ENCODE measurements at places on chromosomes 6 and 20. TPM values are rescaled to one million over a fixed set of nuclear protein-coding genes. Genes with fewer than 3 reads are reported as not detected.

The BEND3 gene
- total RNA-seq = 0.83 TPM

The DLL1 gene
- total RNA-seq = 3.7 TPM

The SIGLEC1 gene
- 13.1 TPM for total RNA-seq

DNA sequence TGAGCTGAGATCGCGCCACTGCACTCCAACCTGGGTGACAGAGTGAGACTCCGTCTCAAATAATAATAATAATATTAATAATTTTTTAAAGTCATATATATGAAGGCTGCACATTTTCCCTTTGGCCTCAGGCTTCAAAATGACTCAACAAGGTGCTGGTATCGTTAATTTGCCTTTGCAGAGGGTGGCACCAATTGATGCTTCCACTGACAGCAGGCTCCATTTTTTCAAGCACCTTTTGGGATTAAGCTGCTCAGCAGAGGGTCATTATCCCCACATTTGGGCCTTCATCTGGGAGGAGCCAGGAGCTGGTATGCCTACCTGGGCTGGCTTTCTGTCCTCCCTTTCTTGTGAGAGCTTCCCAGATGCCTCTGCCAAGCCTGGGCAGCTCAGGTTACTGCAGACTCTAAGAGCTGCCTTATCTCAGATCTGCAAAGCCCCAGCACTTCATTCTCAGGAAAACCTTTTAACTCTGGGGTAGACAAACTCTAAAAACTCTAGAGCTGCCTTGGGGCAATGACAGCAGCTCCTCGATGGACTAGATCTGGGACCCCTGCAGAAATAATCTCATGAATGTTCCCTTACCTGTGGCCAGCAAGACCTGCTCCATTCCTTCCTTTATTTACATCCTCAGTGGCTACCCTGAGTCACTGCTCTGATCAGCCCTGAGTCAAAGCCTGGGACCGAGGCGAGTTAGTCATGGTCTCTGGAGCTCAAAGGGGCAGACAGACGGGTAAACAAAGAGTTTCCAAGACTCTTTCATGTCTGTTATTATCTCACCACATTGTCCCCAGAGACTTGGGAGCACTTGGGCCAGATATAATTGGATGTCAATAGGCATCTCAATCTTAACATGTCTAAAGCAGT, 80.0 kb upstream of the EYA2 start:
- no peak for DNase-seq
- H3K4me1 ChIP-seq = peaks cover 6% of the 10 kb centered on the region
- H3K4me3 ChIP-seq = no peak overlapping the region
- H3K27me3 ChIP-seq = peaks cover 10% of the 10 kb centered on the region
- no peaks in the 10 kb centered on the region for H3K36me3 ChIP-seq

- no peaks in the 10 kb centered on the region for H3K27me3 ChIP-seq
- H3K27ac ChIP-seq = no peak overlapping the region
- no peak for DNase-seq
- no peak overlapping the region for H3K4me3 ChIP-seq
- H3K4me1 ChIP-seq = no peaks in the 10 kb centered on the region
Observed at GRCh38 chr20:24580855-24581254, 111.4 kb downstream of the SYNDIG1 start.

- H3K27ac ChIP-seq = no peak overlapping the region
- H3K4me3 ChIP-seq = no peak overlapping the region
- H3K27me3 ChIP-seq = no peaks in the 10 kb centered on the region
- no peaks in the 10 kb centered on the region for H3K4me1 ChIP-seq
- DNase-seq = no peak
Observed at GRCh38 chr6:8131265-8131897, 29.0 kb upstream of the EEF1E1 start.

GRCh38 chr6:31776485-31776988, 591 bp downstream of the VWA7 start:
- DNase-seq = no peak
- H3K27me3 ChIP-seq = no peaks in the 10 kb centered on the region
- peak overlapping the region; percentile 9 for H3K4me3 ChIP-seq
- peaks cover 34% of the 10 kb centered on the region for H3K36me3 ChIP-seq
- H3K27ac ChIP-seq = peak overlapping the region; percentile 28

DNA sequence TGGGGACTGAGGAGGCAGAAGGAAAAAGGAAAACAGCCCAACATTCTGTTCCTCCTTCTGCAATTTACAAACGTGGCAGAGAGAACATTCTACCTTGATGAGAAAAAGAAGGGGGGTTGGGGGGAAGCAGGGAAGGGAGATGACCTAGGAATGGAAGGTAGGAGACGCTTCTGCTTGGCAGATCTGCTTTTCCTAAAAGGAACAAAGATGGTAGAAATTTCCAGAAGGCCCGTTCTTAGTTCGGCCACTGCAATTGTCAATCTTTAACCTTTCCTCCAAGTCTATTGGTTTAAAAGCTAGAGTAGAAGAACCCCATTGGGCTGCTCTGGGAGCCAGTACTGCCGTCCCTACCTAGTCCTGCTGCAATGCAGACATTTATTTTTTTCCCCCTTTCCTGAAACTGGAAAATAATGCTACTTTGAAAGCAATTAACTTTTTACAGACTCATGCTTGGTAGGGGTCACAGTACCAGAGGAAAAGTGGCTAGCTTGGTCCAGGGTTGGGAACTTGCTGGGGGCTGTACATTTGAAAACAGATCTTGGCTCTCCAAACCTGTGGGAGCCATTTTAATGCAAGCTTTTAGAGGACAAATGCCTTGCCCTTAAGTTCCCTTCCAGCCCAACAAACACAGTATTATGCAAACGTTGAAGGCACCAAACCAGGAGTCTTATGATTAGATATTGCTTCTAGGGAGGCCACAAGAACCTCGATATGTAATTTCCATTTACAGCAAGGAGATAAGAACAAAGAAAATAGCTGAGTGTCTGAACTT, 2.6 kb downstream of the ZMYND8 start:
- H3K4me1 ChIP-seq = peaks cover 100% of the 10 kb centered on the region

Data from esophagus muscularis mucosa (tissue), 4 donors.